Activated CD4-positive, alpha-beta T cell treated with anti-CD3 and anti-CD28 coated beads for 24 hours (primary cell): ENCODE measurements at places on chromosomes 16 and 17.

GRCh38 chr17:58728798-58729197 is 26.9 kb upstream of the PPM1E start:
- no peak for DNase-seq

DNA sequence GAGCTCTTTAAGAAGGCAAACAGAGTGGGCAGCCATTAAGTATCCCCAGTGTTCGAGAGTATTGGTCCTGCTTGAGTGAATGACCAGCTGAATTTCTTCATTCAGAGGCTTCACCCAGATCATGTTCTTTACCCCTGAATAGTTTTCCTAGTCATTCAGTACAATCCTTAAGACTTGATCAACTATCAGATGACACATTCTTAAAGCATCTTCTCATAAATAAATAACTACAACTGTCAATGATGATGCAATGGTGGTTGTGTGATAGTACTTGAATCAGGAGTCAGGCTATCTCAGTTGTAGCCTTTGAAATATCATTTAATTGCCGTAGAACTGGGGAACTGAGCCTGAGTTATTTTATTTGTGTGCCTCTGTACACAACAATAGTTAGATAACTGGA is 416.8 kb upstream of the CCL2 start:
- DNase-seq, result no peak

GRCh38 chr16:57502048-57502775 is 15.9 kb upstream of the DOK4 start:
- no peak for DNase-seq

- no peak for DNase-seq
Measured at GRCh38 chr17:82858376-82859126, 18.7 kb upstream of the ZNF750 start.

DNA sequence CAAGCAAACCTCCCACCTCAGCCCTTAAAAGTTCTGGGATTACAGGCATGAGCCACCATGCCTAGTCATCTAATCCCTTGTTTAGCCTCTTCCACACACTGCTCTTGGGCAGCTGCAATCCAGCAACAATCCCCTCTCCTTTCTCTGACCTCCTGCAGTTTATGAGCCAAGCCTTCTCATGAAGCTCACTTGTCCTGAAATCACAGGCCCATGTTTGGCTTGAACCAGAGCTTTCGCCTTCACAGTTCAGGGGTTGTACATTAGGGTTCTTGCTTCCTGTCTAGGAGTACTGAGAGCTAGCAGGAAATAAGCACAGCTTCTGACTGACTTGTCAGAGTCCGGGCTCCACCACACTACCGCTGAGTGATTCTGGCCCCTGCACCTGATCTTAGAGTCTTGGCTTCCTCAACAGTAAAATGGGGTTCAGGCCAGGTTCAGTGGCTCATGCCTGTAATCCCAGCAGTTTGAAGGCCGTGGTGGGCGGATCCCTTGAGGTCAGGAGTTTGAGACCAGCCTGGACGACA is 16.3 kb downstream of the ERAL1 start:
- DNase-seq, result peak; percentile 10

GRCh38 chr16:1178295-1178910 is 25.5 kb downstream of the CACNA1H start:
- no peak for DNase-seq

GRCh38 chr16:28053461-28053860 is 10.1 kb downstream of the GSG1L start:
- no peak for DNase-seq

GRCh38 chr16:66381585-66382170 is 15.2 kb downstream of the CDH5 start:
- DNase-seq, result no peak

DNA sequence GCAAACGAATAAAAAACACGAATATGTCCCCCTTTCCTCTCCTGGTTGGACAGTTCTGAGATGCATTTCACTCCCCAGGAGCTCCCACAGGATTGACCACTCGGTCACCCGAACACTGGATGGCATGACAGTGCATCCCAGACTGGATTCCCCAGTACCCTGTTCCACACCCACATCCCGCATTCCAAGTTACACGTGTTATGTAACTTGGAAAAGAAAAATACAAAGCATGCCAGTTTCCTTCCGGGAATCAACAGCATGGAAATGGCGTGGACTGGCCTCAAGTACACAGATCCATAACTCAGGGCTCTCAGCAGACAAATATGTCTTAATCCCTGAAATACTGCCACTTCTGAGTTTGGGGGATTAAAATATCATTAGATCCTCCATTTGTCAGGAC is 12.6 kb upstream of the KLHL36 start:
- no peak for DNase-seq

- DNase-seq, result no peak
Measured at GRCh38 chr17:72205822-72206221, 85.0 kb downstream of the SOX9 start.

DNA sequence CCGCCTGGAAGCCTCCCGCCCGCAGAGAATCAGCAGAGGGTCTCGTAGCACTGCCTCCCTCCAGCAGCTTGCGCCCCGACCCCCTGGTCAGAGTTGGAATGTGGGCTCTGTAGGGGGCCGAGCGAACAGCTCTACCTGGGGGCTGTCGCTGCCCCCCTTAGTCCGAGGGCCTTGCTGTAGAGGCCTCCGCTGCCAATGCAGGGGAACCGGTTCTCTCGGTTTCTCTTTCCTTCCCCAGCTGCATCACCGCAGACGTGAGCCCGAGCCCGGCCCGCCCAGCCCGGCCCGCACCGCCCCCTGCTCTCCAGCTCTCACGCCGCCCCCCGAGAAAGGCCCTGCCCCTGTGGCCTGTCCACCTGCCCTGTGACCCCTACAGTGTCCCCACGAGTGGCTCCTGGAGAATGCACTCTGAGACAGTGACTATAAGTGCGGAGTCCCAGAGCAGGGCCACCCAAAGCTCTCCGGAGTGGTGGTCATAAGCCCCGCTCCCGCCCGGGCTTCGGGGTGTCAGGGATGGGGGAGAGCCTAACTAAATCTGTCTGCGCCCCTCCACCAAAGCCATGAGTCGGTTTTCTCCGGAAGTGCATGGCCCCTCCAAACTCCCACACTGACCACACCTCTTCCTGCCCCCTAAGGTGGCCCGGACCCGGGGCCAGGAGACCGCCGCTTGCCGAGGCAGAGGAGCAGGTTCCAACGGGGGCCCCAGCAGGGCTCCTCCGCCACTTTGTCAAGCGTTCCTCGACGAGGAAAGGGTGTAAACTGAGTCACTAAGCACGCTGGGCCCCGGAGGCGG is 1.7 kb downstream of the ARHGAP27 start:
- no peak for DNase-seq

DNA sequence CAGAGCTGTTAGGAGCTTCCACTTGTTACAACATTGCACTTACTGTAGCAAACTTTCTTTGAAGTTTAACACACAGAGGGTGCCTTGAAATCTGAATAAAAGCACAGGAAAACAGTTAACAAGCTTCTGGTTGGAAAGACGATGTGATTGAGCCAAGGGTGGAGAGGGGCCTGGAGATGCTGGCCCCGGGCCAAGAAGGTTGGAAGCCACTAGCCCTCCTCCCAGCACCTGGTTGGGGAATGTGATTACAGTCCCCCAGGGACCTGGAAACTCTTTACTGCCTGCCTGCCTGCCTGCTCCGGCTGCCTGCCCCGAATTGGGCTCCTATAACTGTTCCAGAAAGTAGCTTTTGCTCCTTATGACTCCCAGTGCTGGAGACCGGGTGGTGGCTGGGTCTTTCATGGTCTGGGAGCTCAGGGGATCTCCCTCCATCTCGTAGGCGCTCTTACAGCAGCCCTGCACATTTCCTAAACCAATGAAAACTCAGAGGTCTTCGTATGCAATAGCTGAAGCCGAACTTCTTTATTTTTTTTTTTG is 48.0 kb upstream of the ZFHX3 start:
- DNase-seq, result no peak

DNA sequence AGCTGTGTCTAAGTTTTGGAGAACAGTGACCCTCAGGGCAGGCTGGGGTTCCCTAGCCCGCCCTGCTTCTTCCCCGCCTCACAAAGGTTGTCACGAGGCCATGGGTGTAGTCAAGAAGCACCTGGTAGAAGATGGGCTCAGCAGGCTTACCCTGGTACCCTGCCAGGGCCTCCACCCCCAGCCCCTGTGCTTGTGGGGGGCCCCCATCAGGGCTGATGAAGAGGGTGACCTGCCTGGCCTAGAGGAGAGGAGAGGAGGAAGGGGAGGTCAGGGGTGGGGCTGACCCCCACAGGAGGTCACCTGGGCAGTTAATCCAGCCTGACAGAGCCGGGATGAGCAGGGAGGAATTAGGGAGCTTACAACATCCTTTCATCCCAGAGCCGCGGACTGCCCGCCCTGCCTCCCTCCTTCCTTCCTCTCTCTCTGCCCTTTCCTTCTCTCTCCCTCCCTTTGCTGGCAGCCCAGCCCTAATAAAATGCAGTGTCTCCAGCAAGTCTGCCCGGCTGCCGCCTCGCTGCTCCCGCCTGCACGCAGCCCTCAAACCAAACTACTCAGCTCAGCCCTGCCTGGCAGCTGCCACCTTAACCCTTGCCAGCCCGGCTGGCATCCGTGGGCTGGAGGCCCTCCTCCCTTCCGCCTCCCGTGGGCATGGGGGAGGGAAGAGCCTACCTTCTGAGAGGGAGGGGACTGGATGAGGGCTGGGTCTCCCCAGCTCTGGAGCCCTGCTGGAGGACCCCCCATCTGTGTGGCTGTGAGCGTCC is 7.2 kb downstream of the DLX3 start:
- DNase-seq, result no peak

DNA sequence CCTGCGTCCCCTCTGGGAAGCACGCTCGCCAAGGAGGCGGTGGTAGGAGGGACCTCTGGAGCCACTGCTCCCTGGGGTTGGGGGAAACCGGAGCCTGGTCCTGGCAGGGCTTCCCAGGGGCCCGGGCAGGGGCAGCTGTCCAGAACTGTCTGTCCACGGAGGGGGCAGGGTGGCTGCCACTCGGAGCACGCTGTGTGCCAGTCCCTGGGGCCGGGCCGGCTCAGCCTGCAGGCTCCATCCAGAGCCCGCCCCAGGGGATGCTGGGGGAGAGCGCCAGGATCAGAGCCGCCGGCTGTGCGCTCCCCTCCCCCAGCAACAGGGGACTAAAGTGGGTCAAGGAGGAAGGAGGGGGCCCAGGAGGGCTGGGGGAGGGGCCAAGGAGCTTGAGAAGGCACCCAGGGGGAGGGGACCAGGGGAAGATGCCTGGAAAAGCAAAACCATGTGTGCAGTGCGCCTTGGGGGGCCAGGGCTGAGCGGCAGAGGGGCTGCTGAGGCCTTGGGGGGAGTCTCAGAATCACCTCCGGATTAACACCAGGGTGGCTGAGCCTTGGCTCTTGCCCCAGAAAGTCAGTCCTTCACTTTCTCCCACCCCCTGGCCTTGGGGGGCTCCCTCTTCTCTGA is 21.3 kb downstream of the ZNF423 start:
- DNase-seq, result no peak

GRCh38 chr16:54936201-54936978 is 5.7 kb downstream of the IRX5 start:
- DNase-seq, result no peak

- DNase-seq, result no peak
Measured at GRCh38 chr16:16048904-16049582, 99.6 kb downstream of the ABCC1 start.

DNA sequence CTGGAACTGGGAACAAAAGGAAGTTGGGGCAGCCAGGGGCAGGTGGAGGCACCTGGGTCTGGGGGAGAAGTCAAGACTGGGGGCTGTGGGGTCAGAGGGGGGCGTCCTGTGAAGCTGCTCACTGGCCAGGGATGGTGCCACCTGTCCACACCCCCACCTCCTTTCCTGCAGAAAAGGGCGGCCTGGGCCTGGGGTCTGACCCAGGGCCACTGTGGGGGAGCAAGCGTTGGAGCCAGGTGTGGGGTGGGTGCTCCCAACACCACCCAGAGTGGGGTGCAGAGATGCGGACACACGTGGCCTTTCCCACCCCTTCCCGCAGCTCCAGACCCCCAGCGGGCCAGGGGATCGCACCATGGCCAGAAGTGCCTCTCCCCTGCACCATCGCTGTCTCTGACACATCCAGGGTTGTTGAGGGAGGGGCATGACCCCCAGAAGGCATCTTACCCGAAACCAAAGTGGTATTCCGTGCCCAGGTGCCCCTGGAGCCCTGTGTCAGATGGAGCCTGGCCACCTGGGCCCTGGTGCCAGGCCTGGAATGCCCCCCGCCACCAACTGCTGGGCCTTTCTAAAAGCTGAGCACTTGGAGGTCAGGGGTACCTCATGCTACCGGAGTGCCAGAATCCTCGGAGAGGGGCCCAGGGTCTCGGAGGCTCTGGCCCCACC is 2.6 kb upstream of the SLC16A3 start:
- DNase-seq, result no peak

GRCh38 chr17:65473985-65474384 is 87.5 kb downstream of the AXIN2 start:
- DNase-seq, result no peak

GRCh38 chr16:51197953-51198748 is 47.1 kb upstream of the SALL1 start:
- no peak for DNase-seq

DNA sequence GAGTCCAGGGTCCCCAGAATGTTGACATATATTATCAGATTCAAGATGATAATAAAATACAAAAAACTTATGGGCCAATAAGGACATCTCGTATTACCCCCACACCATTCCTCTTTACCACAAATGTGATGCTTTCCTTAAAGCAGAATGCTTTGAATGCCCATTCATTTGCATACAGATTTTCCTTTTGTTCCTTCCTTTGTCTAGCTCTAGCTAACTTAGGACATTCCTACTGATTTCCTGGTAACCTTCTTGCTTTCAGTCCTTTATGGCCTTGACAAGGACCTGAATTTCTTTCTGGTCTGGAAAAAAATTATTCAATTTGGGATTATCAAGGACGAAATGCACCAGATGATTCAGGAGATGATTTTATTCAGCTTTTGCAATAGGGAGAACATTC is 304.0 kb downstream of the TMEM114 start:
- no peak for DNase-seq

GRCh38 chr17:35082073-35082657 is 18.7 kb upstream of the RFFL start:
- DNase-seq, result no peak

DNA sequence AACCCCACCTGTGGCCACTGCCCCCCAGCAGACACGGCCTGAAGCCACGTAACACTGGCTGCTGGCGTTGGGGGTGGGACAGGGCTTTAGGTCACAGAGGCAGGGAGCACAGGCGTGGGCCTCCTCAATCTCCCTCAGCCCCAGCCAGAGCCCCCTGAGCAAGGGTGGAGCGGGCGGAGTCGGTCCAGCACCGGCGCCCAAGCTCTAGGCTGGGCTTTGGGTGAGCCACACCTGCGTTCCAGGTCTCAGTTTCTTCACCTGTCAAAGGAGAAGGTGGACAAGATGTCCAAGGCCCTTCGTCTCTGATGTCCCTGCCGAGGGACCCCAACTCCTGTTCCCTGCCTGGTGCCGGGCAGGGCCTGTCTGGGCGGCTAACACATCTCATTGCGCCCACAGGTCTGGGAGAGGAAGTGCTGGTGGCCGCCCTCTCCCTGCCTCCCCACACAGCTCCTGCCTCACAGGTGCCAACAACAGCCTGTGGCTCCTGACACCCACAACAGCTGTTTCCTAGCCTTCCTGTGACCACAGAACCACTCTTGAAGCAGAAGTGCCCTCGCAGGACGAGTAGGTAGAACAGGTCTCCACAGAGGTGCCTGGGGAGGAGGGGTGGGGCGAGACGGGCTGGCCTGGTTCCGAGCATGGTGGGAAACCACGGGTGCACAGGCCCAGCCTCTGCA is 12.0 kb downstream of the FAM83G start:
- no peak for DNase-seq
